ENCODE measurements at places on chromosomes 7 and 10.

DNA sequence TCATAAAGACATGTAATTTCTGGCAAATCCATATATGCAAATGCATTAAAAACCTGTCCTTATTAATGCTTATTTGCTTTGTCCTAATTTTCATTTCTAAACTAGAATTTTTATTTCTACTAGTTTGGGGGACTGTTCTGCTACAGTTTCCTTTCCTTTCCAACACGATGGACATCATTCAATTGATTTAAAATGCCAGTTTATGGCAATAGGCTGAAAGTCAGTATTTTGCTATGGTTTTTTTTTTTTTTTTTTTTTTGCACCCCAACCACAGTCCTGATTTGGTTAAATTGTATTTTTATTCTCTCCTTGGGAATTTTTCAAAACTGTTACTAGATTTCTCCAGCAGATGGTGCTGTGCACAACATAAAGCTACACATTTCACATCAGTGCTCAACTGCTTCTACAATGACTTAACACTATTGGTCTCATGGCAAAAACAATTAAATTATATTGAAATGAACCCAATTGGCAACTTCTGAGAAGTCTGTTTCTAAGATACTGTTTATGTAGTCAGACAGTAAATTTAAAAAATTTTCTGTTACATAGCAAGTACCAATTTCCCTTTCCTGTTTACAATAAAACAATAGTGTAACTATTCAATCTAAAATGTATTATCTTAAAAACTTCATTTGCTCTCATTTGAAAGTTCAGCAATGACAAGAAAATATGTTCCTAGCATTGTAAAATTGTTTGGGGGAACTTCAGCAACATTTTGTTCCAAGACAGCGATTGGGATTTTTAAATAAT is 193.8 kb upstream of the CCDC6 start:
- DNase-seq: no peak

GRCh38 chr7:95684037-95684436 is 87.7 kb upstream of the PDK4 start:
- DNase-seq: no peak

DNA sequence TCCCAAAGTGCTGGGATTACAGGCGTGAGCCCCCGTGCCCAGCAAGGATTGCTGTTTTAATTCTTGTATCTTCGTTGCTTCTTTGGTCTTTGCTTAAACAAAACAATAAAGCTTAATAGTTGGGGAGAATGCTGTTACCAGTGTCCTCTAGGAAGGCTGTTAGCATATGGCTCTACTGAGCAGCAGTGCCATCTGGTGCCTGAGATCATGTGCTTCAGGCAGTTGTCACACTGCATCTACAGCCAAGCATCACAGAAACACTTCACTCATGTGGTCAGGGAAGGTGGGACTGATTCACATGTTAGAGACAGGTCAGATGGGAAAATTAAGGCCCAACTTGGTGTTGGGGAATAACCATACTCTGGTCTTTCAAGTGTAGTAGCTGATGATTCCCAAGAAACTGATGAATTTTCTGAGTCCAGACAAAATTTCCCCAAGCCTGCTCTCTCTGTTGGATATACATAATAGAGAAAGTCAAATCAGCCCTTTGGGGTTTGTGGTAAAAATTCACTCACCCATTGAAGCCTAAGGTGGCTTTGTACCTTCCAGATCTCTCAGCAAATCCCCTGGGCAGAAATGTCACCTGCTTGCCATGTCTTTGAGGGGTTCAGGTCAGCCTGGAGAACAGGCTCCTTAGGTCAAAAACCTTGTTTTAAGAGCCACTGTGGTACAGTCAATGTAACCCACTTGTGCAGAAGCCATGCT is 28.4 kb downstream of the UBE2D4 start:
- no peak for DNase-seq

DNA sequence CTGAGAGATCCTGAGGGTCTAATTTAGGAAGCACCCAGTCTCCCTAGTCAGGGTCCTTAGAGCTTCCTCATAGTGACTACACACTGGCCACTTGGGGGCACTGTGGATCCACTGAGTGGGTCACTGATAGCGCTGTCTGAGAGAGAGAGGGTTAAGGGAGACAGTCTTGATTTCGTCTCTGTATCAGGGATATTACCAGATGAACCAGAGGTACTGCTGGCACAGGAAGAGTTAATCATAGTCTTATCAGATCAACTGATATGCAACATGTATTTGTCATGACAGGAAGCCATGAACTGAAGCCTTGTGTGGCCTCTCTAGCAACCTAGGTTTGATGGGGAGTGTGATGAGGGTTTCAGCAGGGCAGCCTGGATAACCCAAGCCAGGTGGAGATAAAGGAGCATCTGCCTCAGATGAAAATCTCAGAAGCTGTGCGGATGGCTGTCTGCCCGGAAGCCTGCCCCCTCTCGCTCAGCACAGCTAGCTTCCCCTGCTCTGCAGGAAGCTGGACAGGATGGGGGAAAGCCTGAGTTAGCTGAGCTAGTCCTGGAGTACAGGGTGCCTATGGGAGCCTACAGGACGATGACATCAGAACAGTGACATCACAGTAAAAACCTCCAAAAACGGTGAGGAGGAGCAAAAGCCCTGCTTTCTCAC is 214.0 kb upstream of the PRSS1 start:
- DNase-seq: peak; percentile 82

GRCh38 chr10:46250898-46251856 is 35.6 kb upstream of the ANTXRL start:
- DNase-seq: no peak

DNA sequence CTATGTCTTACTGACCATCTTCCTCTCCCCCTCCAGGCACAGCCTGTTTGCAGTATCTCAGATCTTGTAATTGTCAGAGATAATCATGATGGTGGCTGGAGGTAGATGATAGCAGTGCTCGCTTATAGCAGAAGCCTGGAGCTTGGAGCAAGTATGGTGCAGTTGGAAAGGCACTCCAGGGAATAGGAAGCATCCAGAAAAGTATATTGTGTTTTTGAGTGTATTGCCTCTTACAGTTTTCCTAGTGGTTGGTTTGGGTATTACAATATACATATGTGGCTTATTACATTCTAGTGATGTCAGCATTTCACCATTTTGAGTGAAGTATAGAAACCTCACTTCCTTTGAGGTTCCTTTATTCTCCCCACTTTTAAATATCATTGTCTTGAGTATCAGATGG is 101.5 kb downstream of the STK31 start:
- no peak for DNase-seq

DNA sequence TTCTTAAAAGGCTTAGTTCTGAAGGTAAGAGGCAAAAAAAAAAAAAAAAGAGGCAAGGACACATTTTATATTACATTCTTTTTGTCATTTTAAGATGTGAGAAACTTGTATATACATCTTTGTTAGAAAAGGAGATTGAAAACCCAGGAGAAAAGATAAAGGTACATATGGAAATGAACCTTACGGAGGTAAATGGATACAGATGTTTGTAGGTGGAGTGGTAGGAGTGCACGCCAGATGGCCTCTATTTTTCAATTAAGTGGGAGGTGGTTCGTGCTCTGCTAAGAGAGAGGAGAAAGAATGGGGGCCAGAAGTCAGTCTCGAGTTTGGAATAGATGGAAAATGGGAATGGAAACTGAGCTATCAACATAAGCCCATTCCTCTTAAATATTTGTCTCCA is 622.5 kb upstream of the GHITM start:
- no peak for DNase-seq

GRCh38 chr10:92880233-92880861 is 32.0 kb downstream of the EXOC6 start:
- no peak for DNase-seq

GRCh38 chr10:102595293-102595692 is 49.0 kb upstream of the TRIM8 start:
- DNase-seq: no peak

- DNase-seq: no peak
Observed at GRCh38 chr7:119281181-119281846, 991.7 kb upstream of the KCND2 start.

GRCh38 chr10:58412502-58412961 is 27.3 kb downstream of the TFAM start:
- no peak for DNase-seq

- no peak for DNase-seq
Observed at GRCh38 chr10:30577048-30577447, 52.5 kb downstream of the LYZL2 start.

- no peak for DNase-seq
Observed at GRCh38 chr10:104306897-104307296, 31.4 kb downstream of the ITPRIP start.

DNA sequence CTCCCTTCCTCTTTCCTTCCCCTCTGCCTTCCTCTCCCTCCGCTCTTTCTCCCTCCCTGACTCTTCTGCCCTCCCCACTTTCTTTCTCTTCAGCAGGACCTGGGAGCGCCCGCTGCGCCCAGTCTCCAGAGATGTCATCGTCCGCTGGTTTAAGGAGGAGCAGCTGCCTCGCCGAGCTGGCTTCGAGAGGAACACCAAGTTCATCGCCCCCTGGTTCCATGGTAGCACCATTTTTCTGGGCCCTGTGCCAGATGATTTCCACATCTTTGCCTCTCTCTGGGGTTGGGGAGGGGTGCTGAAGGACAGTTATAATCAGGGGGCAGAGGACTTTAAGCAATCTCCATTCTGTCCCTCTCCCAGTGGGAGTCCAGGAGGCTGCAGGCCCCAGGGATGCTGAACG is 71.6 kb downstream of the SH2D4B start:
- no peak for DNase-seq
